Sciatic nerve (tissue), 2 donors: ENCODE measurements at places on chromosomes 16 and 17. TPM values are rescaled to one million over a fixed set of nuclear protein-coding genes. Genes with fewer than 3 reads are reported as not detected.

- DNase-seq = peak; percentile 32
Measured at GRCh38 chr16:12084436-12084835, 107.9 kb downstream of the SNX29 start.

PPL gene
- total RNA-seq = 85.1 TPM

- DNase-seq = no peak
Measured at GRCh38 chr16:22352723-22353122, 21.7 kb downstream of the CDR2 start.

ZG16B gene
- not detected for total RNA-seq

- no peak for DNase-seq
Measured at GRCh38 chr16:55439101-55439690, 39.8 kb upstream of the MMP2 start.

GRCh38 chr17:35235917-35236316 is 7.0 kb upstream of the SLFN5 start:
- DNase-seq = no peak

DNA sequence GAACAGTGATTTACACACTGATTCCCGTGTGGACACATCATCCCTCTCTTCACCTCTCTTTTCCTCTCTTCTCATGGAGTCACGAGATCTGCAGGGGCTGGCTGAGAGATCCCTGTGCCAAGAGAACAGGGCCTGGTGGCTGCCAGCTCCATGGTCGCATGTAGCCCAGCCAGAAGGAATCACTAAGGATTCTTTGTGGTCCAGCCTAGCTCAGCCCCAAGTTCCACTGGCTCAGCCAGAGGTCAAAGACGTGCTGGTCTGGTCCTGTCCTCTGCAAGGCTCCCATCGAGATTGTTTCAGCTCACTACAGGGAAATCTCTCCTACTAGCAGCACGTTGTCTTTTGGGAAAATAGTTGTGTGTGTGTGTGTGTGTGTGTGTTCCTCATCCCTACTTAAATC is 66.4 kb downstream of the NDEL1 start:
- DNase-seq = no peak

- DNase-seq = no peak
Measured at GRCh38 chr16:52069866-52070265, 477.1 kb downstream of the TOX3 start.

GRCh38 chr17:43389046-43389947 is 9.5 kb upstream of the ARL4D start:
- peak; percentile 91 for DNase-seq

DNA sequence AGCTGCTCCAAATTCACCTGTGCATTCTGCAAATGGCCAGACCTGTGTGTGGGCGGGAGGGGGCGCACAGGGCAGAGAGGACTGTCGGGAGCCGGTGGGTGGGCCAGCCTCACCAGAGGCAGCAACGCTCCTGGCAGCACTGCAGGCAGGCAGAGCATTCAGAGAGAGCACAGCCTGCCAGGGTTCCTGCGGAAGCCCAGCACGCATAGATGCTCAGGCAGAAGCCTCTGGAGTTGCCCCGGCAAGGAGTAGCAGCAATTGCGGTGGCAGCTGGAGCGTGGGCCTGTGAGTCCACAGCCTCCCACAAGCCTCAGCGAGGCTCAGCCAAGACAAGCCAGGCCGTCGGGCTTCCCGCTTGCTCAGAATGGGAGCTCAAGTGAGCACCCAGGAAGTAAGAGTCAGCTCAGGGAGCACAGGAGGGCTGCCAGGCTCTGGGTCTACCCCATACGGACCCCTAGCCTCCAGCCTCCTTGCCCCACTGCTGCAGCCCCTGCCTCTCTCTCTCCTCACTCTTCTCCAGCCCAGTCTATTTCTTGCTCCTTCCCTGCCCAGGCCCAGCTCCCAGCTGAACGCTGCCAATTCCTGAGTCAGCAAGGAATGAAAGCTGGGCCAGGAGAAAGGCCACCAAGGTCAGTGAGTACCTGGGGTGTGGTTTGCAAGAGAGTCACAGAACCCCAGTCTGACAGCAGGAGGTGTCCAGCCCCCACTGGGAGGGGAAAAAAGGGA is 9.6 kb downstream of the EMC6 start:
- DNase-seq = no peak

- DNase-seq = no peak
Measured at GRCh38 chr17:2232244-2232638, 71.3 kb downstream of the SMG6 start.

LDHD gene
- 12.1 TPM for total RNA-seq

KATNIP gene
- total RNA-seq = 30.2 TPM

CCDC200 gene
- total RNA-seq = 0.62 TPM

GRCh38 chr17:16573466-16573865 is 4.5 kb upstream of the ZNF287 start:
- DNase-seq = no peak

CTRB2 gene
- total RNA-seq = 7.3 TPM

DNA sequence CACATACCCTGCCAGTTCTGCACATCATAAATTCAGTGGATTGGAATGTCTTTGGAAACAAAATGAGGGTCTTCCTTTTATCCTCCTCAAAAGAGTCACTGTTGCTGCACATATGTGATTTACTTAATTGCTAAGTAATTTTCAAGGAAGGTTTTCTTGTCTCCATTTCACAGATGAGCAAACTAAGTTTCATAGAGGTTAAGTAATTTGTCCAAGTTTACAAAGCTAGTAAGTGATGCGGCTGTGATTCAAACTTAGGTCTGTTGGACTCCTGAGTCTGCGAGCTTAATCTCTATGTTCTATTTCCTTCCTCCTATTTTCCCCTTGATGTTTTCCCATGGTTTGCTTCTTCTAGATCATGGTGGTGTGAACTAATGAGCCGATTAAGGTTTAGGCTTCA is 13.7 kb upstream of the ERN2 start:
- no peak for DNase-seq

DNA sequence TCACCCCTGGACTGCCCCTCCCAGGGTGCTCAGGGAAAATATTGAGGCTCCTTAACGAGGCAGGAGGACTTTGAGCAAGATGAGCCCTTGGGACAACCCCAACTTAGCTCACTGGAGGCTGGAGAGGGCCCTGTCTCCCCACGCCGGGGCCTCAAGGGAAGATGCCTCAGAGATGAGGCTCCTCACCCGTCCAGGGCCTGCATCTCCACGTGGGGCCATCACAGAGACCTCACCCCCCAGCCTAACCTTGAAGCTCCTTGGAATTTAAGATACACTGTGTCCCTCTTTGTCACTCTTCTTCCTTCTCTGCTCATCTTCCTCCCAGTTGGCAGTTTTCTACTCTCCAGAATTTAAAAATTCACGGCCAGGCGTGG is 11.2 kb downstream of the COX4I1 start:
- no peak for DNase-seq

- DNase-seq = peak; percentile 81
Measured at GRCh38 chr17:76585649-76586593, at the start of gene ST6GALNAC2. ST6GALNAC2 (minus strand) TSS chr17:76585860; CDS start chr17:76585808, 52 bp downstream.

GRCh38 chr16:76176153-76176552 is 101.0 kb upstream of the CNTNAP4 start:
- DNase-seq = no peak

PDIA2 gene
- total RNA-seq = 0.85 TPM

GRCh38 chr17:42848093-42848492 is 2.9 kb upstream of the AOC3 start:
- no peak for DNase-seq

DNA sequence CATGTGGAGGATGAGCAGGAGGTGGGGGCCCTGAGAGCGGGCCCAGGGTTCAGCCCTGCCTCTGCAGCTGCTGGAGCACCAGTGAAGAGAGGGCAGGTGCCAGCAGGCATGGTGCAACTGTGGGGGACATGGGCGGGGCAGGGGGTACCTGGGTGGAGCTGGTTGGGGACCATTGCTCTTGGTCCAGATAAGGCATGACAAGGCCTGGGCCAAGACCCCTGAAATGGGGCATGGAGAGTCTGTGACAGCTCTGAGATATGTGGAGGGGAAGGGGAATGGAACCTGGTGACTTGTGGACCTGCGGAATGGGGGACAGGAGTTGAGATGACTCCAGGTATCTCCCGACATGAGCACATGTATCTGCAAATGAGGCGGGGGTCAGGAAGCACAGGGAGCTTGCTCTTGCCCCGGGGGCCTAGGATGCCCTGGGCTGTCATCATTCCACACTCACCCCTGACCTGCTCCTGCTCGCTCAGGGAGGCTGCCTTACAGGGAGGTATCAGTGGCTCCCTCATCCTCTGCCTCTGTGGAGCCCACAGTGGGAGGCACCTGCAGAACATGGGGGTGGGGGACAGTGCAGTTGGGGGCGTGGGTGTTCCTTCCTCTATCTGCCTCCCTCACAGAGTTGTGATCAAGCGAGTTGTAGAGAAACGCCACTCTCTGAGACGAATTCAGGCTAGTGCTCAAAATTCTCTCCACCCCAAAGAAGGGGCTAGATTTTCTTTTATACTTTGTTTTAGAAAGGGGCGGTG is 40.2 kb downstream of the TMEM235 start:
- DNase-seq = no peak

DNA sequence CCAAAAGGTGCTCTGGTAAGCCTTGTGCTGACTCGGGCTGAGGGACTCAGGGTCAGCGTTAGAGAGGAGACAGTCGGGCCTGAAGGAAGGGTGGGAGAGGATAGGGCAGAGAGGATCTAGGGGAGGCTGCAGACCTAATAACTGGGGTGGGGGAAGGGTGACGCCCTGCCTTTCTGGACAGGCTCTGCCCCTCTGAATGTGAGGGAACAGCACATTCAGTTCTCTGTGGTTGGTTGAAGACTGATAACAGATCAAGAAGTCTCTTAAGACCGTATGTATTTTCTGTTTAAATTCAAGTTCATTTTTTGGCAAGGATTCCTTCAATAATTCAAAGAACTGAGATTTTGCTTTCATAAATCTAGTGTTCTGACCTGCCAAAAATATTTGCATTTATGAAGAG is 56.2 kb upstream of the TEKT3 start:
- no peak for DNase-seq

DNA sequence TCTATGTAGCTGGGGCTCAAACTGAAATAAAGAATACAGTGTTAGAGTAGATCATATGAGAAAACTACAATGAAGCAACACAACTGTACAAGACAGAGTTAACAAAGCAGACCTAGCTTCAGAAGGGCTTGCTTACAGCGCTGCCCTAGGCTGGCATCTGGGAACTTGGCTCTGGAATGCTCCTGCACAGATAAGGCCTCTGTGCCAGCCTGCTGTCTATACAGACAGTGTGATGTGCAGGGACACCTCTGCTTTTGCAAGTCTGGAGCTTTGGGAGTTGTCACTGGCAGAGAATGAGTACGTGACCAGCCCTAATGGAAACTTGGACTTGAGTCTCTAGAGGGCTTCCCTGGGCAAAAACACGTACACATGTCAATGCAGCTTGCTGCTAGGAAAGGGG is 32.1 kb upstream of the SLC38A8 start:
- no peak for DNase-seq

DNA sequence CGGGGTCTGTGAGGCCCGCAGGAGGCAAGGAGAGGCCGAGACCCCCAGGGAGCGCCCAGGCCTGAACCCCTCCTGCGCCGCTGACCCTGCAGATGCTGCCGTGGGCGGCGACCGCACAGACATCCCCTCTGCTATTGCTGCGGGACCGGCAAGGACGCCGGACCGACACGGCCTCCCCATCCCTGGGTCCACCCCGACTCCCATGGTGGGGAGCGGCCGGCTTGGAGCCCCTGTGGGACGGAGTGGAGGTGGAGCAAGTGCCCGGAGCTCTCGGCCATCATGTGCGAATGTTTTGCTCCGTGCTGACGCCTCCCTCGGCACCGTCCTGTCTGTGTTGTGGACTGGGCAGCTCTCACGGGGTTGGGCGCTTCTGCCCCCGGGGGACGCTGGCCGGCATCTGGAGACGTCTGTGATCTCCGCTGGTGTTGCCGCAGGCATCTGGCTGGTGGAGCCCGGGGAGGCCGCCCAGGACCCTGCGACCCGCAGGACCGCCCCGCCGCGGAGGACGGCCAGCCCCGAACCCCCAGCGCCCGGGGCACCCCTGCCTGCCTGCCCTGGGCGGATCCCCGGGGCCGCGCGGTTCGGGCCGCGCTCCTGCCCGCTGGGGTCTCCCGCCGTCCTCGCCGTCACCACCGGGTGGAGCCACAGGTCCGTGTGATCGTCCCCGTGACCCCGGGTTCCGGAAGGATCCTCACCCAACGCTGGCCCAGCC is 12.8 kb upstream of the GNG13 start:
- peak; percentile 78 for DNase-seq

PIPOX gene
- total RNA-seq = 1.5 TPM

TMED6 gene
- not detected for total RNA-seq

DNA sequence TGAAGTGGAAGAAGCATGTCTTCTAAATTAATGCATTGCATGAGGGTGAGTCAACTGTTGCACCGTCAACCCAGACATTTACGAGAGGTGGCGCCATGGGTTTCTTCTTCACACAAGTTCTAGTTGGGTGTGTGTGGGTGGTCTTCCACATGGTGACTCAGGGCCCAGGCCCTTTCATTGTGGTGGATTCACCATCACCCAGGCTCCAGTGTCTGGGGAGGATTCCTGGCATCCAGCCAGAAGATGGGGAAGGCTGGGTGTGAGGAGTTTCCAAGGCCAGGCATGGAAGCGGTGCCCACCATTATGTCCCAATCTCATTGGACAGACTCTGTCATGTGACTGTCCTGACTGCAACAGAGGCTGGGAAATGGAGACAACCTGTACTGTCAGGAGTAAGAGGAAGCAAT is 21.4 kb upstream of the JPH3 start:
- no peak for DNase-seq

DNA sequence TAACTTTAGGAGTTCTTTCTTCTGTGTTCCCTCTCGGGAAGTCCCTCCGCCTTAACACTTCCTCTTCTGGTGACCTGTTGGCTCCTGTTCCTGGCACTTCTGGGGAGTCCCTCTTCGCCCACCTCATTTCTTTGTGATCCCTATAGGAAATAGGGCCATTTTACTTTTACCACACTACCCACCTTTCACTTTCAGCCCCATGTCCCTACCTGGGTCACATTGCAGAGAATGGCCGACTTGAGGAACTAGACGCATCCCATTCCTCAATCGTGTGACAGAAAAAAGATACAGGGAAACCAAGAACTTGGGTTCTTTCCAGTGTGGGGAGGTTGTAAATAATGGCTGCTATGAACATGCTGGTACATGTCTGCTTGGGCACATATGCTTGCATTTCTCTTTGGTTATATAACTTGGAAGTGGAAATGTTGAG is 6.6 kb downstream of the IL21R start:
- DNase-seq = no peak

NLE1 gene
- 13.5 TPM for total RNA-seq

FOXO3B gene
- 5.3 TPM for total RNA-seq

ENPP7 gene
- total RNA-seq = not detected

- no peak for DNase-seq
Measured at GRCh38 chr17:18259621-18260331, 686 bp upstream of the MIEF2 start.

- peak; percentile 86 for DNase-seq
Measured at GRCh38 chr17:17822189-17822588, 14.6 kb downstream of the SREBF1 start.

DNA sequence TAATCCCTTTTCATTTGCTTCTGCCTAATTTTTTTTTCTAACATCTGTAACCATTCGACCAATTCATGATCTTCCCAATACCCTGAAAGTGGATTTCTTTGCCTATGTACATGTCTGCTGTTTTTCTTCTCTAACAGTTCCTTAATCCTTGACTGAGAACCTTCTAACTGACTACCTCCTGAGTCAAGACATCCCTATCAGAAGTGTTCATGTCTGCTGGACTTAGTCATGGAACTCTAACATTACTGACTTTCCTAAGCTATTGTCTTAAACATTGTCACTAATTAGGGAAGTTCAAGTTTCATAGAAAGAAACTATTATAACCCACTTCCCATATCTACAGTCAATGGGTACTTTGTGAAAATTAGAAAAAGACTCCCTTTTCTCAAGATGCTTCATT is 52.4 kb upstream of the IRX5 start:
- no peak for DNase-seq

GRCh38 chr16:15650698-15651171 is 690 bp downstream of the NDE1 start:
- peak; percentile 64 for DNase-seq

GRCh38 chr16:30346286-30346685 is 8.8 kb downstream of the CD2BP2 start:
- no peak for DNase-seq
